ENCODE measurements at places on chromosomes 3 and 15.

DNA sequence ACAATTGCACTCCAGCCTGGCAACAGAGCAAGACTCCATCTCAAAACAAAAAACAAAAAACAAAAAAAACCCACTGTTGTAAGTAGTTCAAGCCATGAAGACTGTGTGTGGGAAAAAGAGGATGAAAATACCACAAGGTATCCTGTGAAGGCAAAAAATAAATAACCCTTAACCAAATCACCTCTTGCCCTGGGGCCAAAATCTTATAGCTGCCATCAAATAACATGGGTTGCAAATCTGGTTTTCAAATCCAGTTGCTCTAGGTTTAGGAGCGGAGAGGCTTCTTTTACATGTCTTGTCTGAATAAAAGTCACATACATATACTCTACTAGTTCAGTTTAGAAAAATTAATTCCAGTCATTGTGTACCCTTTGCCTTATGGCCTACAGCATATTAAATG lies 87.0 kb upstream of the STT3B start:
- no peak for DNase-seq

- DNase-seq: no peak
These were observed 76.0 kb downstream of the SUCLG2 start for GRCh38 chr3:67578416-67578815.

- DNase-seq: no peak
These were observed 35.5 kb upstream of the CCR2 start for GRCh38 chr3:46318207-46318927.

DNA sequence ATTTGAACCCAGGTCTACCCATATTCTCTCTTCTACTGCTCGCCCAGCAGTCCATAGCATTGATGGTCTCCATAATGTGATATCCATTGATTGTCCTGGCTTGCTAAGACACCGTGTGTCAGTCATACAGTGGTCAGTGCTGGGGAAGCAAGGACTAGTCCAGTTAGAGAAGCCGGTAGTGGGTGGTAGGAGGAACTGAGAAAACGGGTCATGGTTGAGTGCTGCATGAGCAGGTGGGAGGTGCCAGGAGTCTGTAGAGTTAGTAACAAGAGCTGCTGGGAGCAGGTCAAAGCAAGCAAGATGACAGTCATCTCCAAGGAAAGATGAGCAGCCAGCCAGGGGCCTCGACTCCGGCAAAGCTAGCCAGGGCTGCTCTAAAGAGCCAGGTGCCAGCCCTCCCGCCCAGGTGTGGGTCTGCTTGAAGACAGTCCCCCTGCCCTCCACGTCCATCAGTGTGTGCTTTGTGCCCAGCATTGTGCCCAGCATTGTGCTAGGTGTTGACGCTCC lies 29.5 kb upstream of the USP3 start:
- no peak for DNase-seq

GRCh38 chr15:36133742-36134141 lies 445.7 kb upstream of the CDIN1 start:
- DNase-seq: no peak

DNA sequence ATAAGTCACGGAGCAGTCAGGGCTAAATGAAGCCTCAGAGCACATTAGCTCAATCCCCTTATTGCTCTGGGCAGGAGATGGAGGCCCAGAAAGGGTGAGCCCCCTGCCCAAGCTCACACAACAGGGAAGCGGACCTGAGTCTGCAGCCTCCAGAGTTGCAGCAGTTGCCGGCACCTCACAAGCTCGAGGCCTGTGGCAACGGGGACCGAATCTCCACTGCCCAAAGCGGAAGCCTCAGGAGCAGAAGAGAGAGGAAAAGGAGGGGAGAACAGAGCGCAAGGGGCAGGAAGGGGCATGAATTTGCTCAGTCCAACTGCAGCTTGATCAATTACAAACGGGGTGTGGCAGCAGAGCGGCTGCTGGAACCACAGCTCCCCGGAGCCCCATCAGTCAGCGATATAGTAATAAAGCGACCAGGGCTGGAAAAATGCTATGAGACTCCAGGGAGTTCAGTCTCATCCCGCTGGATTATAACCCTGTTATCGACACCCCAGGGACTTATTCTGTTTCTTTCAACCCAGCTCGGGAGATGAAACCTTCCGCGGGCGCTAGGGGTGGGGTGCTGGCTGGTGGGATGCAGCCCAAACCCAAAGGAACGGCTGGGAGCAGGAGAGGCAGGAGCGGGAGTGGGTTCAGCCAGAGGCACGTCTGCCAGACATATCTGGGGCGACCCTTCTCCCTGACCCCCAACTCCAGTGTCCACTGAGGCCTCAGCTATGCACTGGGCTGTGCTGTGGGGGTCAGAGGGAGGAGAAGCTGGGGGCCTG lies 219.7 kb upstream of the LINGO1 start:
- no peak for DNase-seq

DNA sequence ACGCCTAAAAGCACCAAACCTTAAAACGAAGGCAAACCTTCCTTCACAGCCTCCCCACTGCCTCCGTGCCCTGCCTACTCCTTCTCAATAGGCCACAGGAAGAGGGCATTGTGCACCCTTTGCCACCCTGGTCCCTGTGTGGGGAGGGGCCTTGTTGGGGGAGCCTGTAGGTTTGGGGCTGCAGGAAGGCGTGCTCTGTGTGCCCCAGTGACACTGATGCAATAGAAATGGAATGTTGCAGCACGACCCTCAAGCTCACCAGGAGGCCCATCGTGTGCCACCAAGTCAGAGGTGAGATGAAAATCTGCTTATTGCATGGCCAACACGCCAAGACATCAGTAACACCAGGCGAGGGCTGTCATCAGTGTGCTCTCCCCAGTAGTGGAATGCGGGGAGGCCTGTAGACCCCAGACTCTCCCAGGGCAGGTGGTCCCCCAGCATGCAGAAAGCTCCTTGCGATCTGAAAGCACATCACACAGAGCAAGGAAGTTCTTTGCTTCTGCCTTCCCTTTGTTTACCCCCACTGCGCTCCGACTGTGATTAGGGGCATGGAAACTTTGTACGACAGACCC lies 86.2 kb downstream of the ASB7 start:
- no peak for DNase-seq

DNA sequence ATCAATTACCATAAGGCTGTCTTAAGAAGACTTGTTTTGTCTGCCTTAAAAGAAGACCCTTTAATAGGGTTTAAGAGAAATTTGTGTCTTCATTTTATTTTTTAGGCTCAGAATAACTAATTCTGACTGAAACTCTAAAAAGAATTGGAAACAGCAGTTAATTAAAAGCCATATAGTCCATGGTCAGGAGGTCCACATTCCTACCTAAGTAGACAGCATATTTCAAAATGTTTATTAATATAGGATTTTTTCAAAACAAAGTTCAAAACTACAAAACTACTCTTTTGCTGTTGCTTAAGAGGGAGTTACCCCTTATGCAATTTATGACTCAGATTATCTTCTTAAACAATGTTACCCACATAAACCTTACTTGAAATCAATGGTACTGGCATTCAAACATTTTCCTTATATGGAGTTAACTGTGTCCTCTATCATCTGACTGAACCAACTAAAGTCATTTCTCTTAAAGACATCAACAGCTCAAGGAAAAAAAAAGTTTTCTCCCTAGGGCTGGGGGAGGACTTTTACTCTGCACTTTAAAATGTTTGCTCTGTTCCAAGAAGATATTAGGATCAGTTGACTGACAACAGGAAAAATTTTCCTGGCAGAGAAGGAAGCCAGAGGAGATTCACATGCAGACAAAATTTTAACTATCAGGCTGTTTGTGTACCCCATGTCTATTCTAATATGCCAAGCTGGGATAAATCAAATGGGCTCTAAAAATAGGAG lies 56.8 kb upstream of the NANOGP8 start:
- no peak for DNase-seq

DNA sequence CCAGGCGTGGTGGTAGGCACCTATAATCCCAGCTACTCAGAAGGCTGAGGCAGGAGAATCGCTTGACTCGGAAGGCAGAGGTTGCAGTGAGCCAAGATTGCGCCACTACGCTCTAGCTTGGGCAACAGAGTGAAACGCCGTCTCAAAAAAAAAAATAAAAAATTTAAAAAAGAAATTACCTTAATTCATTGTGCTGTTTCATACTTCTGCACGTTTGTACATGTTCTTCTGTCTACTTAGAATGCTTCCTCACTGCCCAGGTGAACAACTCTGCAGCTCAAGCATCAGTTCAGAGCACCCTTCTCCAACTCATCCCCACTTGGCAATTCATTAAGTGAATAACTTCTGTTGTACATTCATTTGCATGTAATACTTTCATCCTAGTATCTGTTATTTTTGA lies 14.0 kb downstream of the CAPN7 start:
- no peak for DNase-seq

- no peak for DNase-seq
These were observed 35.2 kb upstream of the LAMP3 start for GRCh38 chr3:183197734-183198133.

- peak; percentile 51 for DNase-seq
These were observed 30.5 kb downstream of the RFTN1 start for GRCh38 chr3:16482770-16483531.

DNA sequence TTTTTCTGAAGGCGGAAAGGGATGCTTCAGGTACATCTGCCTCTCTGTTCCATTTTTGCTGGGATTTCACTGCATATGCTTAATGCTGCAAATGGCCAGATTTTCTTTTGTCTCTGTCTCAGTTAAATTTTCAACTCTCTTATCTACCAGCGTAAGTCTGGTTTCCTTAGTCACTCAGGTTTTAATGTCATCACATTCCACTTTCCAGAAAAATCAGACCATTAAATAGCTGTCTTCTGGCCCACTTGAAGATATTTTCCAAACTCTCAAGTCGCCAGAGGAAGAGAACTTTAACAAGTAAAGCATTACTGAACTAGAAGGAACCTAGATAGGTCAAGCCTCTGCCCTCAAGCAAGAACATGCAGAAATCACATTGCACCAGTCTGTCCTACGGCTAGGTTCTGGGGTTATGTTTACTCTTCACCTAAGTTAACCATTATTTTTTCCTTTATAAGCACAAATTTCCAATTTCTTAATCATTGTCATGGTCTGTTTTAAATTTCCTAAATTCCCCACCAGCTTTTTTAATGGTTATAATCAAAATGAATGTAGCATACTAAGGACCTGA lies 26.5 kb downstream of the AVEN start:
- DNase-seq: no peak

- no peak for DNase-seq
These were observed 213.0 kb downstream of the FMN1 start for GRCh38 chr15:32981536-32981935.

DNA sequence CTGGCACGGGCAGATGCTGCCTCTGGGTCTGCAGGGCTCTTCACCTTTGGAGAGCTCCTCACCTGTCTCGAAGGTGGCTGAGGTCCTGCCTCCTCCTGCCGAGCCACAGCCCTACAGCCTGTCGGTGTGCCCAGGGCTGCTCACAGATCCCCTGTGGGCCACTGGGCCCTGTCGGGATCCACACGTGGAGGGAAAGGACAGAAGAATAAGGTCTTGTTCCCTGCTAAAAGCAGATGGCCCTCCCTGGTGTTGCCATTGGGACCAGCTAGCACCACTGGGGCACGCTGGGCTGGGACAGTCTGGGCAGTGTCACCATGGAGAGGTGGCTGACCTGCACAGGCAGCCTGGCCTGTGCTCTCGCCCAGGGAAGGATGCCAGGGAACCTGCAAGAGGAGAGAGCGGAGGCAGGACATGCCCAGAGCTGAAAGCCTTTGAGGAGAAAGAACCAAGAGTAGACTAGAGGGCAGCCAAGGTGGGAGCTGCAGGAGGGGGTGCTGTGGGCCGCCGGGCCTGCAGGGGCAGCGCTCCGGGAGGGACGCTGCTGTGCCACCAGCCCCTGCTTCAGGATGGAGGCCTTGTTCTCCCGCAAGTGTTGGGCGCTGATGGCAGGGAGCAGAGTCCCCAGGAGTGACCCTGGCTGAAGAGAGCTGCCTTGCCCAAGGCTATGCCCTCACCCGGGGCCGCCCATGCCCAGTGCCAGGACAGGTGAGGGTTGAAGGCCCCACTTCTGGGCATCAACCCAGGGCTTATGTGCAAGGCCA lies 210.2 kb downstream of the XXYLT1 start:
- DNase-seq: no peak

DNA sequence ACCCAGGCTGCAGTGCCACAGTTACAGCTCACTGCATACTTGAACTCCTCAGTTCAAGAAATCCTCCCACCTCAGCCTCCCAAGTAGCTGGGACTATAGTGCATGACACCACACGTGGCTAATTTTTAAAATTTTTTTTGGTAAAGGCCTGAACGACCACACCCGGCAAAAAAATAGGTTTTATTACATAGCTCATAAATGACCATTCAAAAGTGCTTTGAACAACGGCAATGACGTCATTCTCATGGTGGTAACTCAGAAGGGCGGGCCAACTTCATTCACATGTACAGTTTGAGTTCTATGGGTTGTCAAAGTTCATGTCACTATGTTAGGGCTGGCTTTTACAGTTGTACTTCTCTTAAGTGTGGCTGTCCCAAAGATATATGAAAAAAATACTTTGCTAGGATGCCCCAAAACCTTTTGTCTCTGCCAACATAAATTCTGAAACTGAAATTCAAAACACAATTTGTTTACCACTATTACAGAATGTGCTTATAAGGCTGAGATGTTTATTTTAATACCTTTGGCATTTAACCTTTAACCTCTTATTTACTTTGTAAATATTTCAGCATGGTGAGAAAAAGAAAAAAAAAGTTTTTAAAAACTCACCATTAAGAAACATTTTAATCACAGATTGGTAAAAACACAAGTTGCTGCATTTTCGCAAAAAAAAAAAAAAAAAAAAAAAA lies 6.2 kb downstream of the MYO1E start:
- DNase-seq: no peak

- DNase-seq: peak; percentile 27
These were observed 614 bp upstream of the MINDY2 start for GRCh38 chr15:58770519-58770856.

DNA sequence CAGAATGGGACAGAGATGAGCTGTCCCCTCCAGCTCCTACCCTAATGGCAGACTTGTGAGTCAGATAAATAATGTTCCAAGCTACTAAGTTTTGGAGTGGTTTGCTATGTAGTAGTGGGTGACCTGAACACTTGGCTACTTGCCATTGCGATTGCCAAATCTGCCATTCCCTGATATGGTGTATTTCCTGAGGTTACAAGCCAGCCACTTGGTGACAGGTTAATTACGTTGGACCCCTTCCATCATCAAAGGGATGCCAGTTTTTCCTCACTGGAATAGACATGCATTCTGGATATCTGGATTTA lies 33.6 kb downstream of the MORF4L1 start:
- DNase-seq: no peak

Measured in CD4-positive, alpha-beta T cell treated with Interleukin-6 at 100 ng/mL for 8 hours (primary cell).